ENCODE measurements at places on chromosomes 12 and 14.

- no peaks in the 10 kb centered on the region for H3K36me3 ChIP-seq
- H3K27me3 ChIP-seq = no peaks in the 10 kb centered on the region
- no peak overlapping the region for H3K4me3 ChIP-seq
- no peaks in the 10 kb centered on the region for H3K4me1 ChIP-seq
Observed at GRCh38 chr12:128513831-128514230, 246.9 kb downstream of the TMEM132C start.

GRCh38 chr14:65095633-65096205 is 6.6 kb downstream of the MAX start:
- no peak for DNase-seq
- peaks cover 81% of the 10 kb centered on the region for H3K36me3 ChIP-seq
- no peaks in the 10 kb centered on the region for H3K27me3 ChIP-seq
- H3K27ac ChIP-seq = 0 out of 2 replicates have a peak overlapping the region, but pooled peaks have one; percentile 23
- peaks cover 38% of the 10 kb centered on the region for H3K4me1 ChIP-seq
- no peak overlapping the region for H3K4me3 ChIP-seq

- H3K36me3 ChIP-seq = no peaks in the 10 kb centered on the region
- peaks cover 23% of the 10 kb centered on the region for H3K4me1 ChIP-seq
- no peaks in the 10 kb centered on the region for H3K27me3 ChIP-seq
- peak overlapping the region; percentile 47 for H3K4me3 ChIP-seq
- H3K27ac ChIP-seq = no peak overlapping the region
Observed at GRCh38 chr12:122834104-122834920, 945 bp upstream of the HIP1R start.

DNA sequence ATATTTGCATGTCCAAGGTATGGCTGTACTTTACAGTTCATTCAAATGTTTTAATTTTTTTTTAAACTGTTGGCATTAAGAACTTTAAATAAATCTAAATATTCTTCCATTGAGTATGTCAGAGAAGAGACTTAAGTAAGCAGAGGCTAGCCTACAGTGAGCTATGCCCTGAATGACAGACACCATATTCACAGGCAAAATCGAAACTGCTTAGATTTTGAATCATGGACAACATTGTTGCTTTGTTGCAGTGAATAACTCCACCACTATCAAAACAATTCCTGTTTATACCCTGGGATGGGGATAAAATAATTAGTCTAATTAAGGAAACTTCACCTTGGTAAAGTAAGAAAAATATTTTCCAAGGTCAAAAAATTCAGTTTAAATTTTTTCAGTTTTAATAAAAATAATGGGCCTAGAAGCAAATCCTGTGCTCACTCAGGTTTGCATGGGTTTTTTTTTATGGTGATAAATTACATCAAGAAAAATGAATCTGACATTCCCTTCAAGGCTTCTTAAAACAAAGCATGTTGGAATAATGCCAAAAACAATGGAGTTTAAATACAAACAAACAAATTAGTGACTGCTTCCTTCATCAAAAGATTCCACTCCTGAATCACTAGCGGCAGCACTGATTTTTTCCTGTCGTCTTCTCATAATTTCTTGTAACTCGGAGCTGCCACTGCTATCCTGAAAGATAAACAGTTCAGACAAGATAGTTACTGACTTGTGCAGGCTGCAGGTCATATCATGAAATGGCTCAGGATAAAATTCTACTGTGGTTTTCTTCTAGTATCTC is 168.2 kb downstream of the EPS8 start:
- no peak overlapping the region for H3K27ac ChIP-seq
- no peak overlapping the region for H3K4me3 ChIP-seq
- H3K4me1 ChIP-seq = no peaks in the 10 kb centered on the region

DNA sequence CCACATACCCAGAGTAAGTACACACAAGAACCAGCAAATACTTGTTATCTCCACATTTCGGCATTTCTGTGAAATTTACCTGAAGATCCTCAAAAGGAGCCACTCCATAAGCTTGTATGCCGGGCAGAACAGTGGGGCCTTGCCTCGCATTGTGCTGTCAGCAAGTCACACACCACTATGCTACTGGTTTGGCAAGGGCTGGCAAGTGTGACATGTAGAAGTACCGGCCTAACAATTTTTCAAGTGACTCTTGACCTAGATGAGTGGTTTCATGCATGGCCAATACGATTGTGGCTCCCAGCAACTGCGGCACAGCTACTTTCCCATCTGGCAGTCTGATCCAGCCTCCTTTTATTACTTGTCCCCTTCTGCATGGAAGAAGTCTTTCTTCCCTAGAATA is 69.8 kb downstream of the GAS2L3 start:
- no peak for DNase-seq
- H3K27me3 ChIP-seq = no peaks in the 10 kb centered on the region
- H3K27ac ChIP-seq = no peak overlapping the region
- no peaks in the 10 kb centered on the region for H3K4me1 ChIP-seq

DNA sequence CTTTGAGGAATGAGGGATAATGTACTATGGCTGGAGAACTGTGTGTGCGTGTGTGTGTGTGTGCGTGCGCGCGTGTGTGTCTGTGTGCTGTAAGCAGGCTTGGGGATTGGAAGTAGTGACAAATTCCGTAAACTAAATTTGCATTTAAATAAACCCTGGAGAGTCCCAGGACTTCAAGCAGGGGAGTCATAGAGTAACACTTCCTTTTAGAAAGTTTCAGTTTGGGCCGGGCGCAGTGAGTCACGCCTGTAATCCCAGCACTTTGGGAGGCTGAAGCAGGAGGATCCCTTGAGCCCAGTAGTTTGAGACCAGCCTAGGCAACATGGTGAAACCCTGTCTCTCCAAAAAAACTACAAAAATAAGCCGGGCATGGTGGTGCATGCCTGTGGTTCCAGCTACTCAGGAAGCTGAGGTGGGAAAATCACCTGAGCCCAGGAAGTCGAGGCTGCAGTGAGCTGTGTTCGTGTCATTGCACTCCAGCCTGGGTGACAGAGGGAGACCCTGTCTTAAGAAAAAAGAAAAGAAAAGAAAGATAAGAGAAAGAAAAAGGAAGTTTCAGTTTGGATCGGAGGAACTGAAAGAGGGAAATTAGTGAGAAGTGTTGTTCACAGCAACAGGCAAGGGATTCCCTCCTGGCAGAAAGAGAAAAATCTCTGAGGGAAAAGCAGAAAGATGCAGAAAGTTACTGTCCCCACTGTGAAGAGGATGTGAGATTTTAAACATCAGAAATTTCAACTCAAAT is 222.7 kb upstream of the SOX5 start:
- DNase-seq = peak; percentile 11
- no peak overlapping the region for H3K4me3 ChIP-seq
- H3K36me3 ChIP-seq = no peaks in the 10 kb centered on the region
- H3K27ac ChIP-seq = peak overlapping the region; percentile 18

GRCh38 chr12:107903341-107904061 is 129.0 kb downstream of the ASCL4 start:
- H3K27ac ChIP-seq = no peak overlapping the region
- H3K36me3 ChIP-seq = no peaks in the 10 kb centered on the region
- H3K4me1 ChIP-seq = no peaks in the 10 kb centered on the region
- H3K4me3 ChIP-seq = no peak overlapping the region

- no peak overlapping the region for H3K4me3 ChIP-seq
- DNase-seq = no peak
- H3K27me3 ChIP-seq = peaks cover 3% of the 10 kb centered on the region
- H3K36me3 ChIP-seq = no peaks in the 10 kb centered on the region
Observed at GRCh38 chr14:88210426-88210825, 112.6 kb downstream of the KCNK10 start.

DNA sequence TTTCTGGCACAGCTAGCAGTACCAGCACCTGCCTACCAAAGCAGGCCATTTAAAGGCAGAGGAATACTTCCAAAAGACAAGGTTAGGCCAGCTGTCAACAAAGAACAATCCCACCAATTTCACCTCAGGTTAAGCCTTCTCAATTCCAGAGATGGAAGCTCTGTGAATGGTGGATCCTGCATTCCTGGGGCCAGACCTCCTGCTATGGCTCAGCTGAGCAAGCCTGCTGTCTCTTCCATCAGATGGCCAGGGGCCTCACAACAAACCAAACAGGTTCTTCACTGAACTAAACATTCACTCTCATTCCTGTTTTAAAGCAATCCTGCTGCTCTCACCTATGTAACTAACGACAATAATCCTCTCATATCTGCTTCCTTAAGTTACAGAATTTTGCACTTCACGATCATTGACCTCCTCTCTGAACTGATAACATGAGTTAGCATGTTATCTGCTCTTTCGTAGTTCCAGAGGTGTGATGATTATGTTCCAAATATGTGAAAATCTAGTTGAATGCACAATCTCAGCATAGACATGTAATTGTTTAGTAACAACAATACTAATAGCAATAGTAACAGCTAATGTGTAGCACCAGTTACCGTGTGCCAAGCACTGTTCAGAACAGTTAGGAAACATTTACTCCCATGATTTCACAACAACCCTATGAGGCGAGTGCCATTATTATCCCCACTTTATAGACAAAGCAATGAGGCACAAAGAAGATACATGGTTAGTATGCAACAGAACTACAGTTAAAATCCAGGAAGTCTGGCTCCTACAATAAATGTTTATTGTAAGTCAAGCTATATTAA is 73.2 kb downstream of the SLC2A13 start:
- H3K4me3 ChIP-seq = no peak overlapping the region
- H3K27me3 ChIP-seq = no peaks in the 10 kb centered on the region
- H3K27ac ChIP-seq = no peak overlapping the region
- no peak for DNase-seq

DNA sequence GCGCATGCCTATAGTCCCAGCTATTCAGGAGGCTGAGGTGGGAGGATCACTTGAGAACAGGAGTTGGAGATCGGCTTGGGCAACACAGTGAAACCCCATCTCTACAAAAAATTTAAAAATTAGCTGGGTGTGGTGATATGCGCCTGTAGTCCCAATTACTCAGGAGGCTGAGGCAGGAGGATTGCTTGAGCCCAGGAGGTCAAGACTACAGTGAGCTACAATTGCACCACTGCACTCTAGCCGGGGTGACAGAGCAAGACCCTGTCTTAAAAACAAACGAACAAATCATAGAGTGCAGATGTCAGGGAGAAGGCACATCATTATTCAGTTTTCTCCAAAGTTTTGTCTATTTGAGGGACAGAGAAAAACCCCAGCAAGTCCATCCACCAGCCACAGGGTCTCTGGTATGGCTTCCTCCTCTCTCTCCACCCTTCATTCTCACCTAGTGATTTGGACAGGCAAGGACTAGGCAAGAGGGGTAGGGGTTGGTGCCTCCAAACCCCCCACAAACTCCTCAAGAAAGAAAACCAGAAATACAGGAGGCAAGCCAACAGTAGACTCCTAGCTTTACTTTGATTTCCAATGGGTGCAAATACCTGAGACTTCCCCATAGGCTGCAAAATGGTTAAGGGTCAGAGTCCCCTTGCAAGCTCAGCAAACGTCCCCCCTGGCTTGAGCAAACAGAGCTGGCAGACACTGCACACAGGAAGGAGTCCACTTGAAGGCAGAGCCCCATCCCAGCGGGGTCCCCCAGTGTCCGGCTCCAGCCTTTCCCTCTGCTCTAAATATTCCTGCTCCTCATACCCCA is 26.5 kb upstream of the RPLP0 start:
- H3K4me1 ChIP-seq = peaks cover 33% of the 10 kb centered on the region
- peaks cover 5% of the 10 kb centered on the region for H3K36me3 ChIP-seq

DNA sequence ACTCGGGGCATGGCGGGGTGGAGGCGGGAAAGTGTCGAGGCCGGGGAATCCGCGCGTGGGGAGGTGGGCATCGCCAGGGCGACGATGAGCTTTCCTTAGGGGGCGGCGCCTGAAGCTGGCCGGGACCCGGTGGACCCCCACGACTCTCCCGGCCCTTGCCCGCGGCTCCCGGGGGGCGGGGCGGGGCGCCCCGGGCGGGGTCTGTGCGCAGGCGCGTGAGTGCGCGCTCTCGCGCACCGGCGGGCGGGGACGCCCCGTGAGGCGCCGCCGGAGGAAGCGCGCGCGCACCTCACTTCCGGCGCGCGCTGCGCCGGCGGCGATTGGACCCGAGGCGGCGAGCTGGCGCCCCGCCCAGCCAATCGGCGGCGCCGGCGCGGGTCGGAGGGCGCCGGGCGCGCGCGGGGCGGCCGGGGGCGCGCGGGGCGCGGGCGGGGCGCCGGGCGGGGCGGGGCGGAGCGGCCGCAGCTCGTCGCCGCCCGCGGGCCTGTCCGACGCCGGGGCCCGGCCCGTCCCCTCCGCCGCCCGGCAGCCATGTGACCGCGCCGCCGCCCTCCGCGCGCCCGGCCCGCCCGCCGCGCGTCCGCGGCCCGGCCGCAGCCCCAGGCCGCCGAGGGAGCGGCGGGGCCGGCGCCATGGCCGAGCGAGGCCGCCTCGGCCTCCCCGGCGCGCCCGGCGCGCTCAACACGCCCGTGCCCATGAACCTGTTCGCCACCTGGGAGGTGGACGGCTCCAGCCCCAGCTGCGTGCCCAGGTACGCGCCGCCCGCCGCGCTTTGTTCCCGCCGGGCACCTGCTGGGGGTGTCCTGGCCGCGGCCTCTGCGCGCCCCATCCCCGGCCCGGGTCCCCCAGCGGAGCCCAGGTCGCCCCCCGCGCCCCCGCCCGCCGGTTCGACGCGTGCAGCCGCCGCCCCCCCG is at the start of gene PACS2:
Gene PACS2, plus strand, starts transcription at position 462 of the 914 bp plus-strand sequence. Its CDS starts 171 bp downstream, at position 633.
- DNase-seq = peak; percentile 76
- no peaks in the 10 kb centered on the region for H3K27me3 ChIP-seq
- H3K4me3 ChIP-seq = peak within 1 kb of the TSS; percentile 26
- H3K4me1 ChIP-seq = peaks cover 33% of the 10 kb centered on the region

GRCh38 chr14:95619785-95620417 is 66.3 kb upstream of the TCL1B start:
- no peak overlapping the region for H3K4me3 ChIP-seq
- H3K4me1 ChIP-seq = no peaks in the 10 kb centered on the region
- no peaks in the 10 kb centered on the region for H3K36me3 ChIP-seq
- H3K27me3 ChIP-seq = no peaks in the 10 kb centered on the region

GRCh38 chr12:16716928-16717327 is 111.0 kb upstream of the LMO3 start:
- H3K36me3 ChIP-seq = no peaks in the 10 kb centered on the region
- no peak overlapping the region for H3K27ac ChIP-seq
- no peaks in the 10 kb centered on the region for H3K27me3 ChIP-seq
- H3K4me3 ChIP-seq = no peak overlapping the region
- H3K4me1 ChIP-seq = no peaks in the 10 kb centered on the region
- DNase-seq = no peak

DNA sequence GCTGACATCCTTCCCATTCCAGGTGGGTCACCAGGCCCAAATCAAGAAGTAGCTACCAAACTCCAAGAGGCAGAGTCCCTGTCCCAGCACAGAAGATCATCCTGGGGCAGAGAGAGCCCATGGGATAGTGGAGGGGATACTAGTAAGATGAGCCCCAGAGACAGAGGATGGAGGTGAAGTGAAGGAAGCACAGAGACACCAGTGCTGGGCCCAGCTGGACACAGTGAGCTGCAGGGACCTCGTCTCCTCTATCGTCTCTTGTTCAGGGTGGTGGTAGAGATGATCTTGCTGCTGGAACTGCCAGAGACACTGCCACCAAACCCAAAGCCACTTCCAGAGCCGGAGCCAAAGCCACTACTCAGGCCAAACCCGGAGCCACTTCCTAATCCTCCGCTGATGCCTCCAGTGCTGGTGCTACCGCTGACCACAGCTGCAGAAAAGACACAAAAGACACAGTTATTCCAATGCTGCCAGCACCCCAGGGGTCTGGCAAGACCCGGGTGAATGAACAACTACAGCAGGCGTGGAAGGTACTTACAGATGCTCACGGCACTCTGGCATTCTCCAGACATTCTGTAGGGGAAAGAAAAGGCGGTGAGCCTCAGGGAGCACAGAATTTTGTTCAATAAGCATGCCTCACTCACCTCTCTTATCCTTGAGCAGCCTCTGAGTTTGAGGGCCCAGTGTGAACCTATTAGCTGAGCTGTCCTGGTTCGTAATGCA is 6.9 kb downstream of the KRT4 start:
- no peak overlapping the region for H3K4me3 ChIP-seq
- no peaks in the 10 kb centered on the region for H3K36me3 ChIP-seq
- H3K27me3 ChIP-seq = peaks cover 2% of the 10 kb centered on the region
- no peaks in the 10 kb centered on the region for H3K4me1 ChIP-seq

All from DND-41 (cell line).